NAMALWA (cell line): ENCODE measurements at places on chromosomes 3 and 15.

DNA sequence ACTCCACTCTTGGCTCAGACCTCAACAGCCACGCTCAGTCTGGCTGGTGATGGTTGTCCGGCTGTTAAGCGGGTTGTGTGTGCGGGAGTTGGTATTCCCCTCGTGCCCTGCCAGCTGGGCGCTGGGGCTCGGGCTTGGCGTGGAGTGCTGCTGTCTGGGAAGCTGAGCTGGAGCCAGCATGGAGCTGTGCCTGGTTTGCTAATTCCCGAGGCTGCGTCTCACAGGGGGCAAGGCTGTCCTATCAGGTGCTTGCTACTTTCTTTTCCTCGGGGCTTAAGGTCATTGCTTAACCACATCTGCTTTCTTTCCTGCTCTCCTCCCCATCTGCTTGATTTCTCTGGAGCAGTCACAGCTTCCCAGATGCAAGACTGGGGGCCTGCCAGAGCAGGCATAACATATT lies 29.9 kb downstream of the PDIA5 start:
- no peak for DNase-seq

DNA sequence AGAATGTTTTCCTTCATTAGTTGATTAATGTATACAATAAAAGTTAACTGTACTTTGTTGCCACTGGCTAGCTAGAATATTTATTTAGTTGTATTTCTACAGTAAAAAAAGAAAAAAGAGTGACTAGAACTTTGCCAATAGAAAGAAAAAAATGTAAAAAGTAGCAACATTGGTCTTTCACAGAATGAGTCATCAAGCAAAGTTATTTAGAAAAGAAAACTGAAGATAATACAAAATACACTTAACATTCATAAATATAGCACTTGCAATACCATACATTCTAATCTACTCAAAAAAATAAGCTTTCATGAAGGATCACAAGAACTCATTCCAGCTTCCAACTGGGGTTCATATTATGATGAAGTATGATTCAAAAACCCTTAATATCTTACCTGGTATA lies 83.4 kb downstream of the AQR start:
- DNase-seq: no peak

GRCh38 chr3:139299261-139300132 lies 44.3 kb upstream of the MRPS22 start:
- no peak for DNase-seq

- DNase-seq: no peak
These were observed 1010.0 kb upstream of the CADM2 start for GRCh38 chr3:83948771-83949170.
